Activated CD8-positive, alpha-beta memory T cell treated with anti-CD3 and anti-CD28 coated beads for 4 hours (primary cell): ENCODE measurements at places on chromosomes 6 and 20.

- DNase-seq: no peak
Observed at GRCh38 chr6:168057836-168058235, 21.2 kb downstream of the FRMD1 start.

DNA sequence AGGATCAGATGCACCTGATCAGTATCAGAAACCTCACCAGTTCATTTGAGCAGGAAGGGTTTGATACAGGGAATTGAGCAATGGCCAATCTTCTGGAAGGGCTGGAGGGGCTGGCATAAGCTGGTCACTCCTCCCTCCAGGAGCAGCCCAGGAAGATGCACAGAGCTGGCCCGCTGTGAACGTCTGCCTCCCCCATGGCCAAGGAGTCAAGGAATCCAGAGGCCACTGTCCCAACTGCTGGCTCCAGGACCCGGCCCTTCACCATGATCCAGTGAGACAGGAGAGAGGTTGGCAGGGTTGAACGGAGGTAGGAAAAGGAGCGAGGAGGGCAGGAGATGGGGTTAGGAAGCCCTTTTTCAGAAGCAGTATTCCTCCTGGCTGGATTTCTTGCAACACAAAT lies 113.9 kb upstream of the CST7 start:
- no peak for DNase-seq

DNA sequence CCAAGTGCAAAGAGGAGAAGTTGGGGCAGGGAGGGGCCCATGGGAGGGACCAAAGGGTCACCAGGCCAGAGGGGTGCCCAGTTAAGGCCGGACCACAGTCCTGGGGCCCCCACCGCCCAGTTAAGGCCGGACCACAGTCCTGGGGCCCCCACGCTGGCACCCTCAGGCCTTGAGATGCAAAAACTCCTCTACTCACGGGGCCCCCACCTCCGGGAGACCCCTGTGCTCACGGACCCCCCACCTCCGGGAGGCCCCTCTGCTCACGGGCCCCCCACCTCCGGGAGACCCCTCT lies 16.9 kb downstream of the KCNQ2 start:
- no peak for DNase-seq

DNA sequence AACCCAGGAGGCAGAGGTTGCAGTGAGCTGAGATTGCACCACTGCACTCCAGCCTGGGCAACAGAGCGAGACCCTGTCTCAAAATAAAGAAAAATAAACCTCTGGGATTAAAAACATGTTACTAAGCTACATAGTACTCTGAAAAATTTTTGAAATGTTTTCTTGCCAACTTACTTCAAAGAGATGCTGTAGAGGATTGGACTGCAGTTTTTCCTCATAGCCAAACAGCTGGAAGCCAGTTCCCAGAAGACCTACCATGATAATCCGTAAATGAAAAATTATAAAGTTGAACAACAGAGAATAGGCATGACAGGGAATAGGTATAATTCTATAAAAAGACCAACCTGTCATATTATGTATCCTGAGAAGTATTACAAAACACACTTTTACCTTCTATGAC lies 48.0 kb downstream of the RARS2 start:
- no peak for DNase-seq

- DNase-seq: no peak
Observed at GRCh38 chr6:16244869-16245451, 6.6 kb downstream of the GMPR start.
